ENCODE measurements at places on chromosomes 11 and 22.

- DNase-seq, result no peak
Observed at GRCh38 chr11:110613197-110613918, 98.9 kb downstream of the ARHGAP20 start.

DNA sequence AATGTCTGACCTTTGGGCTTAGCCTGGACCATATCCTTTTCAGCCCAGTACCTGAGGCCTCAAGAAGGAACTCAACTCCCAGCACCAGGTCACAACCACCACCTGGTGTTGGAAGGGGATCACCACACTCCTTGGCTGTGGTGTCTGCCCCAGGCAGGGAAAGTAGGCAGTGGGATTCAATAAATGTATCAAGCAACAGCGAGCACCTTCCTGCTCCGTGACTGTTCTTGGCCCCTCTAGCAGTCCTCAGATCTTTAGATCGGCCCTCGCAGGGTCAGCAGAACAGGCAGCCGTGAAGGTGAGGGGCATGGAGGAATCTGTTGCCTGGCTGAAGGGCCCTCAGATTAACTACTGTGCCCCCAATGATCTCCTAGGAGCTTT lies 15.9 kb downstream of the ARFGAP2 start:
- no peak for DNase-seq

DNA sequence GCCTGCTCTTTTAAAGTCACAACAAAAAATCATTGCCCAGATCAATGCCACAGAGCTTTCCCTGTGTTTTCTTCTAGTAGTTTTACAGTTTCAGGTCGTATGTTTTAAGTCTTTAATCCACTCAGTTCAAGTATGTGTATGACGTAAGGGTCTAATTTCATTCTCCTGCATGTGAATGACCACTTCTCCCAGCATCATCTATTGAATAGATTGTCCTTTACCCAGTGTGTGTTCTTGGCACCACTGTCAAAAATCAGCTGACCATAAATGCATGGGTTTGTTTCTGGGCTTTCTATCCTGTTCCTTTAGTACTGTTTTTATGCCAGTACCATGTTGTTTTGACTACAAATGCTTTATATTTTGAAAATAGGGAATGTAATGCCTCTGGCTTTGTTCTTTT lies 28.1 kb downstream of the INTS4 start:
- DNase-seq, result no peak

DNA sequence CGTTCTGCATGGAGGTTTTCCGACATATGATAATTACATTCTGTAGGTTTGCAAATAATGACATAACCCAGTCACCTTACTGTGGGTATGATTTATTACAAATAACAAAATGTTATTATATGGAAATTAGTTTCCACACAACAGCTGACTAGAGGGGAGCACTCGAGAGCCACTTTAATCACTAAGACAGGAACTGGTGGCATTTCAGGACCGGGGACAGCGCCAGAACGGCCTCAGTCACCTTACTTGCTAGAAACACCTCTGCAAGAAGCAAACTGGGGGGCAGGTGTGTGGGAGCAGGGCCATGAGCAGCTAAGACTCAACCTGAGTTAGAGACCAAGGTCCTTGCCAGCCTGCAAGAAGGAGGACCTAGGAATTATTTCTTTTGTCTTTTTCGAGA lies 199.9 kb downstream of the DSCAML1 start:
- no peak for DNase-seq

GRCh38 chr11:117664897-117665296 lies 132.1 kb downstream of the DSCAML1 start:
- no peak for DNase-seq

DNA sequence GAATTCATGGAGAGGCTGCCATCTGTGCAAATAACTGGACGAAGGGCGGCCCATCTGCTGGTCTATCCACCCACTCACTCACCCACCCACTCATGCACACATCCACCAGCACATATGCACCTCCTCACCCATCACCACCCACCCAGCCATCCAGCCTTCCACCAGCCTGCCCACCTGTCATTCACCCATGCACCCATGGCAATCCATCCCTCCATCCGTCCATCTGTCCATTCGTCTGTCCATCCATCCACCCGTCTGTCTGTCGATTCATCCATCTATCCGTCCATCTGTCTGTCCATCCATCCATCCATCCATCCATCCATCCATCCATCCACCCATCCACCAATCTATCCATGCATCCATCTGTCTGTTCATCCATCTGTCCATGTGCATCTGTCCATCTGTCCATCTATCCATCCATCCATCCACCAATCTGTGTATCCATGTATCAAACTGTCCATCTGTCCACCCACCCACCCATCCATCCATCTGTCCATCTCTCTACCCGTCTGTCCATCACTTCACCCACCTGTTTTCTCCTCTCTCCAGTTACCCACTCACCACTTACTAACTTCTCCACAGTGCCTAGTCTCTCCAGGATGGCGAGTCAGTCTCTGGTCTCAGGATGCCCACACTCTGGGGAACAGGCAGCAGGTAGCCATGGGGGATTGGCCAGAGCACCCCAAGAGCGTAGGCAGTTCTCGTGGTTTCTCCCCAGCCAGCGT lies 8.9 kb downstream of the TRPM5 start:
- DNase-seq, result no peak

DNA sequence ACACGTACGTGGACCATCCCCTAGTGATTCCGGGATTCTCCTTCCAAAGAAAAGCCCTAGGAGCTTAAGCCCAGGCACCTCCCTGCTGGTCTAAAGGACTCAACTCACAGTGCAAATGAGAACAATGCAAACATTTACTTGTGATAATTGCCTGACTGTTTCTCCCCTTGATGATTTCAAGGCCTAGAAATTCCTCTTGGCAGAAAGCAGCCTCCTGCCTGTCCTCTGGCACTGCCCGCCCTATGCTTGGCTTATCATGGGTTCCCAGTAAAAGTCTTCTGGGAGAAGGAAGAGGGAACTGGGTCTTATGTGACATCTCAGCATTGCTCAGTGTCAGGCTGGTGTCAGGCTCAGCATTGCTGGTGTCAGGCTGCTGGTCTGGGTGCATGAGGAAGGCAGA lies 351.8 kb downstream of the SHANK2 start:
- no peak for DNase-seq

DNA sequence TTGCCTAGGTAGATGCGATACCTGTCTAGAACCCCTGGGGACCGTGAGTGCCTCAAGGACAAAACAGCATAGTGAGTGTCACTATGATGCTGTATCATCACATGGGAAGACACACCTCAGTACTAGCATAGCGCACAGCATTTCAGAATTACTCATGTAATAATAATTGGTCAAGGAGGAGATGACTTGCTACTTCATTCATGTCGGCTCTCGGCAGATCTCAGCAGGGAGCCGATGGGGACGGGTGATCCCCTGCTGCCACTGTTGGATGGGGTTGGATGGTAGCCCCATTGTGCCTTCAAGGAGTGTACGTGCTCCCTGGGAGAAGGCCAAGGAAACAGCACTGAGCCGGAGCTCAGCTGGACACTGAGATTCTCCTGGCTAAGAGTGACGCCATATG lies 186.9 kb downstream of the EFCAB6 start:
- DNase-seq, result no peak

All from GOT3 (cell line).